ENCODE measurements at places on chromosomes 6 and 20.

DNA sequence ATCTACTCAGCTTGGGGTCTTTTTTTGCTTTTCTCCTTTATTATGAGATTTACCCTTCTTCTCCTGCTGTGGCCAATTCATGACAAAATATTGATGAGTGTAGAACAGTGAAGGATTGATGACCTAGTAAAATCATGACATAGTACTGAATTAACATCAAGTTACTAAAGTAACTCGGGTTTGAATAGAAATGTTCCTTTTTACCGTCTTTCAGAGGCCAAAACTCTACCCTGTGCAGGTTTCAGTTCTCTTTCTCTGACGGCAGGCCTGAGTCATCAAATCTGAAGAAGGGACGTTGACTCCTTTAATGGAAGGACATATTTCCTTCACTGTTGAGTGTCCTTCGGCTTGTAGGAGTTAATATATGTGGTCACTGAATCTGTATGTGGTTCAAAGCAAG, 80.7 kb downstream of the RREB1 start:
- no peak for DNase-seq

DNA sequence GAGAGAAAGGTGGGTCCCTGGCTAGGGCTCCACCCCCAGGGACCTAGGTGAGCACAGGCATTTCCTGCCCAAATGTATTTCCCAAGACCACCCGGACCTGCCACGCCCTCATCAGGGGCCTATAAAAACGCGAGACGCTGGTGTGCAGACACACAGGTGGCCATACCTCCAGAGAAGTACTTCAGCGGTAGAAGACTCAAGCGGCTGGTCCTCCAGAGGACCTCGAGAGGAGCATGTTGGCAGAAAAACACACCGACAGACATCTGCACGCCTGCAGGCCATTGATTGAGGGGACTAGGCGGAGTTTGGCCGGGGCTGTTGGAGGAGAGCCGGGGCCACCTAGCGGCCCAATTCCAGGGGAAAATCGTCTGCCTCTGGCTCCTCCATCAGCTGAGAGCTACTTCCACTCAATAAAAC, 695.8 kb upstream of the MMS22L start:
- DNase-seq, result no peak

GRCh38 chr6:139534472-139535115, 160.1 kb upstream of the CITED2 start:
- no peak for DNase-seq

GRCh38 chr6:15593798-15594197, 69.0 kb downstream of the DTNBP1 start:
- DNase-seq, result no peak

Measured in activated CD8-positive, alpha-beta memory T cell treated with anti-CD3 and anti-CD28 coated beads for 1 hour (primary cell).